Prostate gland (tissue), 2 donors: ENCODE measurements at places on chromosomes 1 and 21. TPM values are rescaled to one million over a fixed set of nuclear protein-coding genes. Genes with fewer than 3 reads are reported as not detected.

GRCh38 chr1:78497201-78497600, 6.4 kb downstream of the PTGFR start:
- DNase-seq: no peak

- no peak for DNase-seq
Measured at GRCh38 chr1:180133193-180133592, 21.5 kb upstream of the QSOX1 start.

DNA sequence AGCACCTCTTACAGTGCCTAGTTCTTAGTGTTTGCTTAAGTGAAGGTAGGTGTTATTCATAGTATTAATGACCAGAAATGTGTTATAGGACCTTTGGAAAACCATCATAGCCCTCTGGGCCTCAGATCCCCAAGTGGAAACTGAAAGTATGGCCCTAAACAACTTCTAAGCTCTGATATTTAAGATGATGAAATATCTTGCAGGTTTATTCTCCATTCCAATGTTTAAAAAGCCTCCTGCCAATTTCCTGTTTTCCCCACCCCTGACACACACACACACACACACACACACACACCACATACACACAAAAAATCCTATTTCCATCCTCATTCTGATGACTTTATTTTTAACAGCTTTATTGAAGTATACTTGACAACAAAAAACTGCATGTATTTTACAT, 108.2 kb downstream of the DIRAS3 start:
- no peak for DNase-seq

GRCh38 chr1:56584910-56585528, 5.7 kb upstream of the PLPP3 start:
- DNase-seq: peak; percentile 30

DNA sequence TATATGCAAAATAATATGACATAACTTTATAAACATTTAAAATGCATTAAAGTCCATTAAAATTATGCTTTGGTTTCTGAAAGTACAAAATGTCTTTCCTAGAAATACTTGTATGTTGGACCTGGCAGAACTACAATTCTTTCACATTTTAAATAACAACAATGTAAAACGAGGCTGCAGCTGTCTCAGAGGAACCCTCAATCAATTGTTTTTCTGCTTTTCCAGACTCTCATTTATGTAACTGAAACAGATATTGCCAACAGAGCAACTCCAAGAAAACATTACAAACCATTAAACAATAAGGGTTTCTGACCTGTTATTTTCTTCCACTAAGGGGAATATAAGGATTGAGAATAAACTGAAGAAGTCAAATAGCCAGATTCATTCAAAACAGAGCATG, 1193.4 kb downstream of the NCAM2 start:
- no peak for DNase-seq

DNA sequence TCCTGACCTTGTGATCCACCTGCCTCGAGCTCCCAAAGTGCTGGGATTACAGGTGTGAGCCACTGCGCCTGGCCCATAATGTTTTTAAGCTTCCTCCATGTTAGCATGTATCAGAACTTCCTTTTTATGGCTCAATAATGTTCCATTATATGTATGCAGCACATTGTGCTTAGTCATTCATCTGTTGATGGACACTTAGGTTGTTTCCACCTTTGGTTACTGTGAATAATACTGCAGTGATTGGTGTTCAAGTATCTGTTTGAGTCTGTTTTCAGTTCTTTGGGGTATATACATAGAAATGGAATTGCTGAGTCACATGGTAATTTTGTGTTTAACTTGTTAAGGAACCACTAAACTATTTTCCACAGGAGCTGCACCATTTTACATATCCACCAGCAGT, 17.7 kb downstream of the CMPK1 start:
- DNase-seq: no peak

- no peak for DNase-seq
Measured at GRCh38 chr1:7388141-7388487, 383.0 kb upstream of the VAMP3 start.

GRCh38 chr1:202551683-202552082, 158.6 kb downstream of the SYT2 start:
- DNase-seq: no peak

- DNase-seq: no peak
Measured at GRCh38 chr1:224534731-224535130, 81.4 kb upstream of the CNIH3 start.

DNA sequence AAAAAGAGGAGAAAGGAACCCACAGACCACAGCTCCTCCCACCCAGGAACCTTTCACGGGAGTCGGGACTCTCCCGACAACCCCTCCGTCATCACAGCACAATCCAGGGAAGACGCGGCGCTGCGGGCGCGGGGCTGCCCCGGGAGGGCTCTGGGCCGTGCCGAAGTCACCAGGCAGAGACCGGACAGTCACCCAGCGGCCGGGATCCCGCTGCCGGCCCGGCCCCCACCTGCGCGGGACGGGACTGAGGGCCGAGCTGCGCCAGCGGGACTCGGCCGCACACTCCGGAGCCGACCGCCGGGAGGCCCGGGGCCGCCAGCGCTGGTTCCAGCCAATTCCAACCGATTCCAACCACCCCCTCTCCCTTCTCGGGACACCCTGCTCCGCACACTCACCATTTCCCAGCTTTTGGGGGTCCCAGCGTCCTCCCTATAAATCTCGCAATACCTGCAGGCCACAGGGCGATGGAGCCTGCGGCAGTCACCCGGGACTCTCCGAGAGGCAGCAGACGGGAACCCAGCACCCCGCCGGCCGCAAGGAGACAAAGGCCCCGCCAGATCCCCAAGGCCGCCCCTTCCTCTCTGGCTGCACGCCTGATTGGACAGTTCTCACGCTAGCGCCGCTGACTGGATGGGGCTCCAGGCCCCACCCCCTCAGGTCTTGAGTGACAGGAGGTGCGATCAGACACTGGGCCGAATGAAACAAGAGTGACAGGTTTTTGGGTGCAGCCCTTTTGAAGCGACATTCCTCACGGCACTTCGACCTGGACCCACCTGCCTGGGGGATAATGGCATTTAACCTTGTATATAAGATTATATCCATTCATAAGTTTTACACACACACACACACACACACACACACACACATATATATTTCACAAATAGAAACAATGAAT, at the start of gene ZNF695:
ZNF695 (minus strand) TSS at position 547 of the 895 bp plus-strand sequence; CDS start at position 398, 149 bp downstream.
- peak; percentile 86 for DNase-seq

DNA sequence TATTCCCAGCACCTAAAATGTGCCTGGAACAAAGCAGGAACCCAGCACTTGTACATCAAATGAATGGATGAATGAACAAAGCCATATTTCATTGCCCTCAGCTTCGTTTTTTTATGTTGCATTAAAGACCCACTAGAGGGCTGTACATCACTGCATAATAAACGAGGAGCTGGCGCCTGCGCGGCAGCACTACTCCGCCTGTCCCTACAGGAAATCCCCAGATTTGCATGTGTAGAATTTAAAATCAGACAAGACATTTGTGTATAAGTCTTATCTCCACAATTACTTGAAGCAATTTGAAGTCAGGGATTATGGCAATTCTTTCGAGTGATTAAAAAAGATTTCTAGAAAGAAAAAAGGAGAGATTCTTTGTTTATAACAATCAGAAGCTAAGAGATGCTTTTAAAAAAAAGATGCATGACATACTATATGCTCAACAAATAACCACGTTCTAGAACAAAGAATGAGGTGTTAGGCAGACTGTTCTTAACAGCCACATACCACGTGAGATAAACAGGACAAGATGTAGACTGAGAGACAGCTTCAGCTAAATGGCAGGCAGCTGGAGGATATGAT, 5.4 kb upstream of the NEK2 start:
- DNase-seq: peak; percentile 59

GRCh38 chr1:3126756-3127678, 58.0 kb downstream of the PRDM16 start:
- peak; percentile 26 for DNase-seq

DNA sequence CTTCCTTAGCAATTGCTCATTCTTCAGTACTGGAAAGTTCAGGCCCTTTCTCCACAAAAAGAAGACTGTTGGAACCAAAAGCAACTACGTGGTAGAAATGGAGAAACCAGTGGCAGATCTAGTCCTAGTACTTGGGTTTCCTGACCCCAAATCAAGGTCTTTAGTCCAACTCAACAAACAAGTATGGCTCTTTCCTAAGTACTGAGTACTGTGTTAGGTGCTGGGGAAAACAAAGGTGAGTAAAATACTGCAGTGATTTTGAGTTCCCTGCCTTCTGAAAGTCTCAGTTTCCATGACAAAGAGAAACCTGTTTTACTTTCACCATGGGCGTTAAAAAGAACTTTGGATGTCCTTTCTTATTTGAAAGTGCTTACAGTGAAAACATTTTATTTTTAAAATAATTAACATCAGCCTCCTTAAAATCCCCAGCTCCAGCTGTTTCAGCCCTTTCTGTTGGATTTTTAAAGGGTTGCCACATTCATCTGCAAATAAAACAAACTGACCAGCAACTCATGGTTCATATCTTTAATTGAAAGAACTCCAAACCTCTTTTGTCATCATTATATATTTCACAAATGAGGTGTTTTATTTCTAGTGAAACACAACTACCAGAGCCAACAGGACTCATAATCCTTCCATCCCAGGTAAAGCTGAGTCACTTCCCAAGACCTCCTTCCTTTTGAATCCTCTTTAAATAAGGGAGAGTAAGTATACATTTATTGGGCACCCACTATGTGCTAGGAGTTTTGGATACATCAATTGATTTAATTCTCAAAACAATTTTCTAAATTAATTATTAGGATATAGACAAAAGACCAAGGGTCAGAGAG, 35.4 kb downstream of the PLPP3 start:
- no peak for DNase-seq

GRCh38 chr1:115056395-115056798, 26.8 kb downstream of the TSHB start:
- DNase-seq: no peak

GRCh38 chr1:81452693-81453366, 347.9 kb upstream of the ADGRL2 start:
- DNase-seq: no peak

Gene VWA1
- total RNA-seq: 227 TPM

Gene C1orf94
- 2.3 TPM for total RNA-seq

Gene SERPINC1
- not detected for total RNA-seq

Gene EDN2
- 12.6 TPM for total RNA-seq

Gene UBQLN4
- total RNA-seq: 43.6 TPM
